ENCODE measurements at places on chromosomes 6 and 20.

DNA sequence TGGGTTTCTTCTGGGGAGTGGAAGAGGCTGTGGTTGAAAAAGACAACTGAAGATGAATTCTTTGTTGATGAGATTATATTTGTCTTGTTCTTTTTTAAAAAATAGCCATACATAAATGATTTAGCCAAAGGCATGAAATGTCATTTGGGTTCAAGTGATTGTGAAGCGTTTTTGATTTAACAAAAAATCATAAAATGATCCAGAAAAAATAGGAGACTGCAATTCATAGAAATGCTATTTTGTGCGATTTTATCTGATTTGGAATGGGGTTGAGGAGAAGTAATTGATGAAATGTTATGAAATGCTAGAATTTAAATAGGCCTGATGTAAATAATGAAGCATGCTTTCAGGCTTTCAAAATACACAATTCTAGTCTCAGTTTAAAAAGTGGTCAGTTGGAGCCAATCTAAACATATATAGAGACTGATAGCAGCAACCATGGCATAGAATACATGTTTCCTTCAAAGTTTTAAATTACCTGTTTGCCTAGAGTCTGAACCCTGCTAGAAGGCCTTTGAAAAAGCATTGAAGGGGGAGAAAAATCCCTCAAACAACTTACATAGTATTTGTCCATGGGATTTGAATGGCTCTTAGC is 21.8 kb downstream of the PFDN4 start:
- no peak for ATAC-seq

DNA sequence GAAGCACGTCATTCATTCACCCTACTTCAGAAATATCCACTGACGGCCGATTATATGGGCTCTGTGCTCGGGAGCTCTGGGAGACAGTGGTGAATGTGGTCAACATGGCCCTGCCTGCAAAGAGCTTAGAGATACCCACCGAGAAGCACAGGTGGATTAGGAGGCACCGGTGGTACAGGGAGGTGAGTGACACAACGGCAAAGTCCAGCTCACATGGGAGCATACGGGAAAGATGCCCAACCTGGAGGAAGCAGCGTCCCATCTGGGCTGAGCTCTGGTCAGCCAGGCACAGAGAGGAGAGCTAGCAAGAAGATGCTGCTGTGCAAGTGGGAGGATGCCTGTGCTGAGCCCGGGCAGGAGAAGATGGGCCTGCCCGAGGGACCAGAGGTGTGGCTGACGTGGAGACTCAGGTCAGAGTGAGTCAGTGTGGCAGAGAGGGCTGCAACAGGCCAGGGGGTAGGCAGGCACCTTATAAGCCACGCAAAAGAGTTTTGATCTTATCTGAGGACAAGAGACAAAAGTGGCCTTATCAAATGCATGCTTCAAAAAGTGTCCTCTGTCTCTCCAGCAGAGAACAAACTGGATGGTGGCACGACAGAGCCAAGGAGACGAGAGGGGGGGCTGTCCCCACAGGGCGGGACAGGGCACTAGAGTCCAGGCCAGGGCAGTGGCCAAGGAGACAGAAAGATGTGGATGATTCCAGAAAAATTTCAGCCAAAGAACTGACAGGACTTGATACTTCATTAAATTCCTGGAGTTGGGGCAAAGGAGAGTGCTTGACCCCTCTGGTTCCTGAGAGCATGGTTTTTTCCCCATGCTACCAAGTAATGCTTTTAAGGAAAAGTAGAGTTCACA is 214.6 kb upstream of the SNX9 start:
- no peak for ATAC-seq

GRCh38 chr6:6377621-6378020 is 57.2 kb upstream of the F13A1 start:
- ATAC-seq, result no peak

- peak; percentile 68 for ATAC-seq
These were observed 3.1 kb downstream of the MYL9 start for GRCh38 chr20:36544134-36545018.

DNA sequence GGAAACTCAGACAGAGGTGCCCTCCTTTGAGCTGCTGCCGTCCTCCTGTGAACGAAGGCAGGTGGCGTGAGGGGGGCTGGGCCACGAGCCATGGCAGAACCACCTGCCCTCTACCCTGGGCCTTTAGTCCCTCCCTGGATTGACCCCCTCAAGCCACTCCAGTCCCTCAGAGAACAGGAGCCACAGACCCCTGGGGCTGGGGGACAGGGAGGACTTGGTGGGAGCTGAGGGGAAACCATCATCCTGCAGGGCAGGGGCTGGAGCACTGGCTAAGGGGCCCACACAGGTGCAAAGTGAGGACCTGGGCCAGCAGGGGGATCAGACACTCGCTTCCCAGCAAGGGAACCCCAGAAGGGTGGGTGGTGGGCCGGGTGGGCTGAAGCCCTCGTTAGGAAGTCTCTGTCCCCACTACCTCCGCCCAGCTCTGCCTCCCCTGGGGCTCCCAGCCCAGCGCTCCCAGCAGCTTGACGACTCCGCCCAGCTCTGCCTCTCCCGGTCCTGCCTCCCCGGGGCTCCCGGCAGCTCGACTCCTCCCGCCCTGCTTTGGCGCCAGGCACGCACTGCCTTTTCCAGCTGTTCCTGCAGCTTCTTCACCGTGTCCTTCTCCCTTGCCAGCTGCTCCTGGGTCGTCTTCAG is 44.4 kb downstream of the DSTN start:
- ATAC-seq, result peak; percentile 19

GRCh38 chr6:11236076-11236750 is 3.7 kb upstream of the NEDD9 start:
- ATAC-seq, result no peak

GRCh38 chr6:144725736-144726522 is 440.8 kb downstream of the UTRN start:
- ATAC-seq, result no peak

GRCh38 chr6:95244751-95245150 is 332.6 kb upstream of the MANEA start:
- ATAC-seq, result no peak

DNA sequence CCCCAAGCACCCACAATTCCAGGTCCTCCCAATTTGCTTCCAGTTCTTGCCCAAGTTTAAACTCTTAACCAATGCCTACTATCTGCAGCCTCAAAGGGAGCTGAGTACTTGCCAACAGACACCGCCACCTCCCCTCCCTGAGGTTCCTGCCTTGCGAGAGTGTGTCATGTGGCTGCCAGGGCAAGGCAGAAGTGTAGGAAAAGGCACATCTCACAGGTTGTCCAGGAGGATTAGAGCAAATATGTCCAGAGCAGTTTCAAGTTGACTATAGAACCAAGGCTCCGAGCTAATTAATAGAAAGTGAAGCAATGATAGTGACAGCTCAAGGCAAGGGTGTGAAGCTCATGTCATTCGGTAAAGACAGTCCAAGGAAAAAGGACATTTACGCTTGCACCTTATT is 127.8 kb downstream of the ATXN1 start:
- ATAC-seq, result peak; percentile 47
